ENCODE measurements at places on chromosomes 1 and 21.
A peak's percentile ranks its signal among the peaks of the same experiment; 100 is the strongest.

DNA sequence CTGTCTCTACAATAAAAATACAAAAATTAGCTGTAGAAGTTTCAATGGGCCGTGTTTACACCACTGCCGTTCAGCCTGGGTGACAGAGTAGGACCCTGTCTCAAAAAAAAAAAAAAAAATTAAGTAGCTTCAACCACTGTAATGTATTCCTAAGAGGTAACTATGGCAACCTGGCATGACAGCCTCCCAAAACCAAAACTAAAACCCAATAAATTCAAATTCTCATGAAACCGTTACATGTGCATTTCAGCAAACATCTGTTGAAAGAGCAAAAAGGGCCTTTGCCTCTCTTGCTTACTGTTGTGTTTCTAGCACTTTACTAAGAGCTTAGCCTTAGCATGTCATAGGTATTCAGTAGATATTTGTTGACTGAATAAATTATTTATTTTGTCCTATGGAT is 33.5 kb downstream of the ODR4 start:
- DNase-seq = no peak

GRCh38 chr1:187837787-187838186 is 1009.0 kb downstream of the PLA2G4A start:
- DNase-seq = no peak

DNA sequence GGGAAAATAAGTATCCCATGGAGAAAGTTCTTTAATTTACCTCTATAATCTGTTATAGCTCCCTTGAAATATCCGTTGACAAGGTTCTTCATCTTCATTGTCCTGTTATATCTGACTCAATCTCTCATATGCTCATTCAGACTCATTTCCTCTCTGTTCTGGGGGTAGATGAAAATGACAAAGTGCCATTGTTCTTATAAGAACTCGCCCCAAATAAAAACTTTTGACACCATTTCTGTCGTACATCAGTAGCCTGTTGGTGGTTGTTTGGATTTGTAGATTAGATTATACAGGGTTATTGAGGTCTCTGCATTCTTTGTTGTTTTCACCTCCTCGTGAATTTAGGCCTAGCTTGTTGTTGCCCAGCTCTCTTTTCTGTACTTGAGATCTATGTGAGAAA is 55.2 kb upstream of the IPO9 start:
- no peak for DNase-seq

- DNase-seq = no peak
Measured at GRCh38 chr1:32989160-32990050, 24.8 kb upstream of the RNF19B start.

GRCh38 chr1:156664767-156665411 is 12.3 kb downstream of the NES start:
- peak; percentile 46 for DNase-seq

- DNase-seq = peak; percentile 48
Measured at GRCh38 chr1:9900142-9901043, 9.7 kb downstream of the CTNNBIP1 start.

DNA sequence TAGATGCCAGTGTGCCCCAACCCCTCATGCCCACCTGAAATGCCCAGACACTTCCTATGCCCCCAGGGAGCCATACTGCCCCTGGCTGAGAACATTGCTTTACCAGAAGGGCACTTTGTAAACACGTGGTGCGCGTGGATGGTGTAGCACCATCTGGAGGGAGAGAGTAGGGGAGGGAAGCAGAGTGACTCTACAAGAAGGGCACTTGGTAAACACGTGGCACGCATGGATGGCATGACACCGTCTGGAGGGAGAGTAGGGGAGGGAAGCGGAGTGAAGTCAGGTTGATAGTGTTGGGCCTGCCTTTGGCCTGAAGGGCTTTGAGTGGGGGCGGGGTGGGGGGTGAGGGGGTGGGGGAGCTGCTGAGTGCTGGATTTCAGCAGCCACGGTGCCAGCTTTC is 324.0 kb upstream of the VAMP3 start:
- no peak for DNase-seq

GRCh38 chr1:41278076-41278475 is 36.0 kb upstream of the SCMH1 start:
- no peak for DNase-seq

DNA sequence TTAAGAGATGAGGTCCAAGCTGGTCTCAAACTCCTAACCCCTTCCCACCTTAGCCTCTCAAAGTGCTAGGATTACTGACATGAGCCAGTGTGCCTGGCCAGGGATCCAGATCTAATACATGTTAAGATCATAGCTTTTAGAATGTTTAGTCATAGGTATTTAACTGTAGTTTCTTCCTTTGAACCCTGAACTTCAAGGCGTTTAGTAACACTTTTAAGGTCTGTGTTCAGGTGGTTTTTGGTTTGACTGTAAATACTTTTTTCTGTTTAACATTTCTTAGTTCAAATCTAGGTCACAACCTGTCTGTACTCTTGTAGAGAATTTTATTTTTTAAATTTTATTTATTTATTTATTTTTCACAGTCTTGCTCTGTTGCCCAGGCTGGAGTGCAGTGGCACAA is 28.1 kb downstream of the RAP1A start:
- DNase-seq = no peak

DNA sequence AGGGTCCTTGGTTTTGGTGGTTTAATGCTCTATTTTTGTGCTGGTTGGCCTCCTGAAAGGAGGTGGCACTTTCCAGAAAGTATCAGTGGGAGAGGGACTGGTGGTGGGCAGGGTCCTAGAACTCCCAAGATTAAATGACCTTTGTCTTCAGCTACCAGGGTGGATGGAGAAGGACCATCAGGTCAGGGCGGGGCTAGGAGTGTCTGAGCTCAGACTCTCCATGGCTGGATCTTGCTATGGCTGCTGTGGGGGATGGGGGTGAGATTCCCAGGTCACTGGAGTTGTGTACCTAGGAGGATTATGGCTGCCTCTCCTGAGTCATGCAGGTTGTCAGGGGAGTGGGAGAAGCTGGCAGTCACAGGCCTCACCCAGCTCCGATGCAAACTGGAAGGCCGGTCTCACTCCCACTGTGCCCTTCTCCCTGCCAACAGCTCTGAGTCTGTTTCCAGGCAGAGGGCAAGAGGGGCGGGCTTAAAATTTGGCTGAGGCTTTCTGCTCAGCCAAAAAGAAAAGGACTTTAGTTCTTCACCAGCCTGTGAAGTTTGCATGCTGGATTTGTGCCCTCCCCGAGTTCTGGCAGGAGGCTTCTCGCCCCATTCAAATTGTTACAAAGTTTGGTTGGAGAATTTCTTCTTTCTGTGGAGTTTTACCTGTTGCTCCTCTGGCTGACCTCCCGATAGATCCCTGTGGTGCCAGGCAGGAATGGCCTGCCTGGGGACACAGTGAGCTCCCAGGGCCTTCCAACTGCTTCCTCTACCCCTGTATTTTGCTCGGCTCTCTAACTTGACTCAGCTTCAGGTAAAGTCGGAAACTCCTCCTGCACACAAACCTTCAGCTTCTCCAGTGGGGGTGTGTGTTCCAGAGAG is 13.1 kb upstream of the KYAT3 start:
- DNase-seq = no peak

- DNase-seq = no peak
Measured at GRCh38 chr1:239868058-239868832, 223.4 kb upstream of the FMN2 start.

- DNase-seq = no peak
Measured at GRCh38 chr21:15534450-15534886, 195.3 kb upstream of the USP25 start.

DNA sequence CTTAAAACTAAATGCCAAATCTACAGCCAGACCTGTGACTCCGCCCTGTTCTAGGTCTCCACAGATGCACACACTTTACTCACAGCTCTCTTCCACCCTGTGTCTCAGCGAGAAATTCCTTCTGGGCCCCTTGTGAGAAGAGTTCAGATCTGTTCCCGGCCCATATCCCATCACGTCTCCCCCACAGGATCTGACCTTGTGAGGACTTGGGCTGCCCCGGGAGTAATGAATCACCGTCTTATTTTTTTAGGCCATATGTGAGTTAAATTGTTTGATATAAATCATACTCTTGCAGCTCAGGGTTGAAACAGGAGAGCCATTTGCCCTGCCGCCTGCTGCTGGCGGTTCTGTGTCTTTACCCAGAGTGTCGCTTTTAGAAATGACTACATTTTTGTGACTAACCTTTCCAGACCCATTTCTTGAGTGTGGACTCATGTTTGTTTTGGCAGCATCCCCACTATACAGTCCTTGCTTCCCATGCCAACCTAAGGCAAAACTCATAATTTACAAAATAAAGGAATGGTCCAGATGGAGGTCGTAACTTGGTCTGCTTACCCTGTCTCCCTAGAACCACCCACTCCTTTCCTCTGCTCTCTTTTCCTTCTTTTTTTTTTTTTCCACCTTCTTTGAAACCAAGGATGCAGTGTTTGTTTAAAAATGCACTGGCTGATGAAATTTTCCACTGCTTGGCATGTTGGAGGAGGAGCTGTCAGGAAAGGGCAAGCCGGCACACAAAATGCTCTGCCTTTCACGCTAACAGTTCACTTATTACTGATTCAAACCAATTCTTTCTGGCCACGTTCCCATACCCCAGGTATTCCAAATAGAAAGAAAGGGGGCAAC is 98.0 kb upstream of the C1orf105 start:
- peak; percentile 14 for DNase-seq

GRCh38 chr1:169914531-169914930 is 20.8 kb upstream of the SCYL3 start:
- DNase-seq = no peak

DNA sequence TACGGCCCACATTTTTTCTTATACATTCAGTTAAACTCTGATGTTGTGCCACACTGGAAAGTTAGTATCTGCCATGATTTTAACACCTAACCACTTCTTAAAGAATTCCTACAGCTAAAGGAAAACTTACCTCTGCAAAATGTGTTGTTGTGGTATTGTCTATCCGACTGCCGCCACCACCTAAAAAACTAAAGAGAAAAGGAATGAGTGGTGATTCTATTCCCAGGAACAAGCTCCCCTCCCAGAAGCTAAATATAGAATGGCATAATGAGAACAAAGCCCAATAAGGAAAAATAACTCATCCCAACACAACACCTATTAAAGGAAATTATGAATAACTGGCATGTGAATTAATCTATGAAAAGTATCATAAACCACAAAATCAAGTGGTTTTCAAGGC is 39.5 kb downstream of the RNF115 start:
- no peak for DNase-seq

DNA sequence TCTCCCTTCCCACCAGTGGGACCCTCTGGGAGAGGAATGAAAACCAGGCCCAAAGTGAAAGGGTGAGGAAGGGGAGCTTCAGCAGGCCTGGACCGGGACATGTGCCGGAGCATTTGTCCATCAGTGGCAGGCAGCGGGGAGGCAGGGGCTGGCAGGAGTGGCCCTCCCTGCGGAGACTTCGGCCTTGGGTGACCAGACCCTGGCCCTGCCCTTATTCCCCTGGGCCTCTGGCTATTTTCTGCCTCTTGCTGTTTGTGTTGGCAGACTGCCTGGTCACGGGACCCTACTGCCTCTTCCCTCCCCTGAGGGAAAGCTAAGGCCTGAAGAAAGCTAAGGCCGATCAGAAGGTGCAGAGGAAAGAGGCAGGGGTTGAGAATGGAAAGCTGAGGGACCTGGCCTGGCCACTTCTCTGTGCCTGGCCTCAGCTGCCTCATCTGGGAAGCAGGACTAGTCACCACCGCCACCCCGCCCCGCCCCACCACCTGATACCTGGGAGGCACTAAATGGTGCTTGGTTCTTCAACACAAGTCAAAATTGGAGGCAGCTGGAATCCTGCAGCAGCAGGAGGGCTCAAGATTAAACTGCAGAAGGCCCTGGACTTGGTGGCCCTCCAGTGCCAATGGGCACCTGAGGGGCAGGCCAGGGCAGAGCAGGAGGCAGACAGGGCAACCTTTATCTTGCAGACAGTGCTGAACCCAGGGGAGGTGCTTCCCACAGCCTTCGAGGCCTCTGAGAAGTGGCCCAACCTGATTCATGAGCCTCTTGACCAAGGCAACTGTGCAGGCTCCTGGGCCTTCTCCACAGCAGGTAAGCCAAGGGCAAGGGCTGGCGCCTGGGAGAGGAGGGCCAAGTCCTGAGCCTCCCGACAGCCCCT is 7.9 kb downstream of the TINAGL1 start:
- no peak for DNase-seq

GRCh38 chr1:178192686-178193085 is 98.8 kb downstream of the RASAL2 start:
- no peak for DNase-seq

DNA sequence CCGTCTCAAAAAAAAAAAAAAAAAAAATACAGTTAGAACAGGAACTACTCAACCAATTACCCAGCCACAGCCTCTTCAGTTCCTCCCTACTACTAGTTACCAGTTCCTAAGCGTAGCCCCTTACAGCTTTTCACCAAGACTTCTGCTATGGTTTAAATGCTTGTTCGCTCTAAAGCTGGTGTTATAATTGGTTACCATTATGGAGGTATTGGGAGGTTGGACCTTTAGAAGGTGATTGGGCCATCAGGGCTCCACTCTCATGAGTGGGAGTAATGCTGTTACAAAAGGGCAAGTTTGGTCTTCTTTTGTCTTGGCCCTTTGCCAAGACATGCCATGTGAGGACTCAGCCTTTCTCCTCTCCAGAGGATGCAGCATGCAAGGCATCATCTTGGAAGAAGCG is 3.0 kb upstream of the SMPDL3B start:
- no peak for DNase-seq

GRCh38 chr1:57195436-57195941 is 228.4 kb downstream of the DAB1 start:
- peak; percentile 40 for DNase-seq

DNA sequence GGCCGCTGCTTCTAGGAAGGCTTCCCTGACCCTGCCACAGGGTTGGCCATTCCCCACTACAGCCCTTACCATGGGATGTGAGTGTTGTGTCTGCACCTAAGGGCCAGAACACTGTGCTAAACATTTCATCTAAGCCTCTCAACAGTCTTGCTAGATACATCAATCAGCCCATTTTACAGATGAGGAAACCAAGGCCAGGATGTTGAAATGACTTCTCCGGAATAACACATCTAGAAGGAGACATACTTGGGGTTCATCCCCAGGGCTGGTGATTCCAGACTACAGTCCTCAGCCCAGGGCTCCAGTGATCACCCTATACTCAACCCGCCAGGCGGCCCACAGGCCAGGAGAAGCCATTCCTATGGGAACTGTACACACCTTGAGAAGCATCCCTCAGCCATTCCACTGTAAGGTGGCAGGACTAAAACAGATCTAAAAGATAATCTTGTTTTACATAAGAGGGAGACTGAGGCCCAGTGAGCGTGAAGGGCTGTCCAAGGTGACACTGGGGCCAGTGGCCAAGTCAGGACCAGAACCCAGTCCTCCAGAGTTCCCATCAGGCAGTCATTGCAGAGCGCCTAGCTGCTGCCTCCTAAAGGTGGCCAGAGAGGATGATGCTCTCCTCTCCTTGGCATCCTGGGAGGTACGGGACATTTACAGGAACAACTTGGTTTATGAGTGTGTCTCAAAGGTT is 119.5 kb downstream of the GLIS1 start:
- DNase-seq = no peak

GRCh38 chr1:172704420-172705210 is 45.7 kb downstream of the FASLG start:
- DNase-seq = no peak

DNA sequence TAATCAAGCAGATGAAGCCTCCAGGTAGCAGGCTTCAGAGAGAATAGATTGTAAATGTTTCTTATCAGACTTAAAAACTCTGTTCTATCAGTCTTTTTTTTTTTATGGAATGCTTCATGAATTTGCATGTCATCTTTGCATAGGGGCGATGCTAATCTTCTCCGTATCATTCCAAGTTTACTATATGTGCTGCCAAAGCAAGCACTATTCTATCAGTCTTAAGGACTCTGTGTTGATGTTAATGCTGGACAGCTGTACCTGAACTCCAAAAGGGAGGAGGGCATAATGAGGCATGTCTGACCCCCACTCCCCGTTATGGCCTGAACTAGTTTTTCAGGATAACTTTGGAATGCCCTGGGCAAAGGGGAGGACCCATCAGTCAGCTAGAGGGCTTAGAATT is 66.8 kb upstream of the PRRC2C start:
- DNase-seq = no peak

GRCh38 chr1:203644661-203645510 is 18.3 kb downstream of the ATP2B4 start:
- DNase-seq = no peak

Measured in NCI-H82 (cell line).